ENCODE measurements at places on chromosomes 6 and 20.

DNA sequence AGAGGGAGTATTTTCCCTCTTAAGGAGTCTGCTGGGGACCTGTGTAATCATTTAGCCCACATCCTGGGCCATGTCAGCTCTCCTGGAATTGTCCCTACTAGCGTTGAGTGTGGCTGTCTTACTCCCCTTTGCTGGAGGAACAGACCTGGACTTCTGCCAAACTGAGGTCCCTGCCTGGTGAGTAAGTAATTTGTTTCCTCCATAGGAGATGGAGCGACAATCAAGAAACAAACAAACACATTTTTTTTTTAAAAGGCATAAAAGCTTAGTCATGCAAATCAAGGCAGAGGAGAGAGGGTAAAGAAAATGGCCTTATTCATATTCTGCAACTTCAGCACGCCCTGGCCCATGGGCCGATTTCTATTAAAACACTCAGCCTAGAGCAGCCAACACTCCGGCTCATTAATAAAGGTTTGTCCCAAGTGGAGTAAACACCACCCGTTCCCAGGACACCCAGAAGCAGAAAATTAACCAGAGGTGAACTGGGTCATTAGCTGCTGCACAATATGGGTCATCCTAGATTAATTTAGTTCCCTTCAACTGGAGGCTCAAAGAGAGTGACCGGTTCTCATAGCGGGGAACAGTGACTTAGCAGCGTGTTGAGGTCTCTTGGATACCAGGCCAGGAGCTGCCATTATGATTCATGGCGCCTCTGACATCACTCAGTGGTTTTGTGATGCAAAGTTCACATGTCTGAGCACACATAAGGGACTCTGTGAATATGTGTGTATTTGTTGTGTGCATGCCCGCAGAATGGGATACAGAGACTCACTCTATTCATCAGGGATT lies 165.0 kb upstream of the SULF2 start:
- DNase-seq = no peak

DNA sequence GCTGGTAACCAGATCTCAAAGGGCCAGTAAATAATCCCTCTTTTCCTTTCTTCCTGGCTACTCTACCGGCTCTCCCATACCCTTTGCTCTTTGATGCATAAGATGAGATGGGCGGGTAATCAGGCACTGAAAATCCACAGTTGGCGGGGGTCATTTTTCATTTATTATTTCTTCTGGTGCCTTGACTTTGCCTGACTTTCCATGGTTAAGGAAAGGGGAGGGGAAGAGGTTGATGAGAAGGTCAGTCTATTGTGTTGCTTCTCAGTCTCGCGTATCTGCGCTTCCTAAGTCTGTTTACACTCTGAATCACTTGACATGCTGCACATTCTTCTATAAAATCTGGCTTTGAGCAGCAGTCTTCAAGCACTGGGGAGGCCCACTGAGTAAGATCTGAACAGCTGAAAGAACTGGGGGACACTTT lies 121.1 kb upstream of the HDGFL1 start:
- DNase-seq = no peak

- DNase-seq = no peak
These were observed 268.9 kb upstream of the HSF2 start for GRCh38 chr6:122130518-122130917.

DNA sequence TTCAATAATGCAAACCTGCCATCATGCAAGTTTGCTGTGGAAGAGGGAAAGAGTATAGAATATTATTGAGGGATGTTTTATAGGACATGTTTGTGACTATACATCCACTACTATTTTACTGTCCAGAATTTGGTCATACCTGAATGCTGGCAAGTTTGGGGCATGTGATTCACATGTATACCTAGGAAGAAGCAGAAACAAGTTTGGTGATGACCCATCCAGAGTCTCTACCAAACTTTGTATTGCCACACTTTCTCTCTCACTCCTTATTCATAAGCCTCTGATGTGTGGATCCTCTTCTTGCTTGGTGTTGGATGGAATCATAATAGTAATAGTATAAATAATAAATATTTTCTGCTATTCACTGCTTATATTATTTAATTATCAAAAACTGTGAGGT lies 108.5 kb upstream of the FLRT3 start:
- no peak for DNase-seq

DNA sequence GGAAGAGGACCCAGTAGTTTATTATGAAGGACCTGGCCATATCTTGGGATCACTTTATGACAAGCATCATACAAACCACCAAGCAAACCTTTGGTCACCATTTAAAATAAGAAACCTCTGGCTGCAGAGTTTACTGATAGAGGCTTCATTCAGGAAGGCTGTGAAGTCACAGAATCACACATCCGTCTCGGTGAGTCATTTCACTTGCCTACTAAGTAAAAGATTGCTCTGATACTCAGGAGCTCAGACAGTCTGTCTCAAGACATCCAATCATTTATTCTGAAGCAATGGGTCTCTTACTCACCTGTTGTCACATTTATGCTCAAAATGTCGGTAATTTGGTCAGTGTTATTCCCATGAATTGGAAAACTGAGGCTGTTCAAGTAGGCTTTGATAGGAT lies 33.7 kb downstream of the ADGRF5 start:
- DNase-seq = no peak

GRCh38 chr6:37800703-37801604 lies 18.6 kb upstream of the ZFAND3 start:
- DNase-seq = no peak

- no peak for DNase-seq
These were observed 11.4 kb upstream of the PBOV1 start for GRCh38 chr6:138229663-138230179.

DNA sequence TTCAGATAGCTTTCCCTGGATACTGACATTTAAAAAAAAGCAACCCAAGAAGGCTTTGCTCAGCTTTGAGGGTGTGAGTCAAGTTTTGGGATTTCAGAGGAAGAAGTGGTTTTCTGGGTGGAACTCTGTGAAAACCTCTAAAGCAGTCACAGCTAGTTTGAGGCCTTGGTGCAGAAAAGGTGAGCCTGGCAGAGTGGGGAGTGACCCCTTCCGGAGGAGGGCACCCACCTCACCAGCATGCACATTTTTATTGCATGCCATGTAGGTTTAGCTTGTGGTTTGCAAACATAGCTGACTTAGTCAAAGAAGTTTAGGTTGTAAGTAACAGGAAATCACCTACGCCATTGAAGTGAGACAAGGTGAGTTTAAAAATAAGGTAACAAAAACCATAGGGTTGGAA lies 146.8 kb upstream of the PMEPA1 start:
- no peak for DNase-seq

DNA sequence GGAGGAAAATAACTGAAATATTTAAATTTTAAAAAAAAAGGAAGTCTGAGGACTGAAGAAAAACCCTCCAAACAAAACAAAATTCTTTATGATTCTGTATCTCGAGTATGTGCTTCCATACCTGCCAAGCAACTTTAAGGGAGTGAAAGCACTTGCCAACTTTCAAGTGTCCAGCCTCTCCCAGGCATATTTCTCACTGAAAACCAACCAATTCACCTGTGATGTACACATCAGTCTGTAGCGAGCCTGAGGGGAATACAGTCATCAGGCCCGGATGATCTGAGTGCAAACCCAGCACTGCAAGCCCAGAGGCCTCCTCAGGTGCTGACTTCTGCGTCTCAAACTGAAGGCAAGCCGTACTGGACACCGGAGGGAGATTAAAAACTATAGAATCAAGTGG lies 164.8 kb upstream of the NT5E start:
- no peak for DNase-seq

DNA sequence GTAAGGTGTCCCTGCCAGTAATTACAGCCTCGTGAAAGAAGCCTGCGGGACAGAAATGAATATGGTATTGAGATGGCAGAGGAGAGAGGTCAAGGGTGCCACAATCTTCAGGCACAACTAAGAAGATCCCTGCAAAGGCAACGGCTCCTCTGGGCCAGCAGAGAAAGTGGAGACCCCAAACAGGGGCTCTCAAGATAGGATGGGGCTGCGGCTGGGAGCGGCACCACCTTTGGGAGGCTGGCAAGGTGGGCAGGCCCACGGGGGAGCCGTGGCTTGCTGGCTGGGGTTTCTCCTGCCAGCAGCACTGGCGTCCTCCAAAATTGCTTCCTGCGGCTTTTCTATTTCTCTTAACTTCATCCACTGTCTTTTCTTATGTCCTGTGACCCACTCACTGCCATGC lies 183.6 kb upstream of the QKI start:
- DNase-seq = no peak

DNA sequence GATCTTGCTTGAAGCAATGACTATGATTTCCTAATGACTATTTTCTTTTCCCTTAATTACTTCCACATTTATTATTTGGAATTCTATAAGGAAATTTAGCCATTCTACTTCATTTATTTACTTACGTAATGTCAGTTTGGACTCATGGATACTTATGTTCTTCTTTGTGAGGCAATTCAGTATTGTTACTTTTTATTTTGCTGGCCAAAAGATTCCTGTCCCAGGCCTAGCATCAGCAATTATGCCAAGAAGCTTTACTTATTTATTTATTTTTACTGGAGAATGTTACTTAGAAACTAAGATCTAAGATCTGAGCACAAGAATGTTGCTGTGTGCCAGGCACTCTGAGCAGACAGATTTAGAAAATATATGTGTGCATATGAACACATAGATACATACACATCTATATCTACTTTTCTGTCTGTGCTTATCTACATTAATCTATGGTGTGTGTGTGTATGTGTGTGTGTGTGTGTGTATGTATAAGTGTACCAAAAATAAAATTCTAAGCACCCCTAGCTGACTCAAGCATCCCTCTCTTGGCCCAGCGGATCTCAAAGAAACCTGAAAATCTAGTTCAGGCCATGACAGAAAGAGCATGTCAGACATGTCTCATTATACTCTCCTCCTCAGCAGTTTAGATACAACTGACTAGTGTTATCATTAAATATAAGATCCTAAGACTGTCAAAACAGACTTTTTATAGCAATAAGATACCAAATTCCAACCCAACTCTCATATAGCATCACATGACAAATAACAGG lies 640.0 kb upstream of the GJE1 start:
- DNase-seq = no peak

- DNase-seq = no peak
These were observed 39.0 kb upstream of the CCDC28A start for GRCh38 chr6:138734585-138734984.

DNA sequence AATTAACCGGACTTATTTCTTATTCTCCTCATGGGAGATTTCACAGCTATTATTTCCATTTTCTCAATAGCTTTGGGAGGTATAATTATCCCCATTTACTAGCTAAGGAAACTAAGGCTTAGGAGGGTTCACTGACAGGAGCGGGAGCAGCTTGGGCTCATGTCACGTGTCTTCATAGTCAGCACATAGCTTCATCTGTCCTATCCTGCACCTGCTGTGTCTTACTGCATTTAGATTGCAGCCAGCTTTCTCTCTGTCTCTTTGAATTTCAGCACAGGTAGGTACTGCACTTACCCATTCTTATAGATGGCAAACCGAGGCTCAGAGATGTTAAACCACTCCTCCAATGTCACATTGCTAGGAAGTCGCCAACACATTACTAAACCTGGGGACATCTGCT lies 839.9 kb downstream of the MAFB start:
- DNase-seq = no peak

GRCh38 chr6:146028252-146028795 lies 538 bp upstream of the GRM1 start:
- no peak for DNase-seq

GRCh38 chr20:47365023-47365764 lies 8.7 kb upstream of the ZMYND8 start:
- DNase-seq = no peak

- DNase-seq = no peak
These were observed 30.2 kb downstream of the CHRNA4 start for GRCh38 chr20:63330940-63331339.

- no peak for DNase-seq
These were observed 72.7 kb downstream of the IGF2R start for GRCh38 chr6:160041608-160042007.

- no peak for DNase-seq
These were observed 542.1 kb upstream of the MAN1A1 start for GRCh38 chr6:119891644-119892043.

GRCh38 chr20:2402271-2402980 lies 21.7 kb downstream of the TGM6 start:
- DNase-seq = peak; percentile 0

DNA sequence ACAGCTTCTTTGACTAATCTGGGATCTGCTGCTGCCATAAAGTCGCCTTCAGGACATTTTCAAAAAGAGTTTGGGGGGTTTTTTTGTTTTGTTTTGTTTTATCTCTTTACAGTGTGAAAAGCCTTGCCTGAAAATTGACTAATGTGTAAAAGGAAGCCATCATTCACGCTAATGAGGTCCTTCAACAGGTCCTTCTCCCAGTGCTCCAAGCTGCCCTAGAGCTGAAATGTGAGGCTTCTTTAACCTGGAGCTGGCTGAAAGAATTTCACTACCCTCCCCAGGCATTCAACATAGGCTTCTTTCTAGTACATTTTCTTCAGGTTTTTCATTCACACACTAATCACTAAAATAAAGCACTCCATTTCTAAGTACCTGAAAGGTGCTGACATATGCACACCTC lies 145.1 kb upstream of the PRDM1 start:
- no peak for DNase-seq

DNA sequence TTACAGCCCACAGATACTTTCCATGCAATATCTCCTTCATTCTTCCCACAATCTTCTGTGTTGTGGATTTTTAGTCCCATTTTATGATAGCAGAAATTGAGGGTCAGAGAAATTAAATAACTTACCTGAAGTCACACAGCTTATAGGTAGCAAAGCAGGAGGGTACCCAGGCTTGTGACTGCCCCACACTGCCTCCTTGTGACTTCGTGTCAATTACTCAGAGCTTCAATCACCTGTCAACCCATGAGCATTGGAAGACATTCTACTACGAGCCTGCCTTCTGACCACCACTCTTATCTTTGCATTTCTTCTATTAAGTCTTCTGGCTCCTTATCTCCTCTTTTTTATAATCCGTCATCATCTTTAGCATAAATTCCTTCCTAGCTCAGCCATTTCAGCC lies 71.6 kb upstream of the NRSN1 start:
- no peak for DNase-seq

- DNase-seq = no peak
These were observed 12.4 kb downstream of the BANF2 start for GRCh38 chr20:17712201-17712600.

GRCh38 chr6:152094992-152095592 lies 287.6 kb downstream of the ESR1 start:
- peak; percentile 99 for DNase-seq

- no peak for DNase-seq
These were observed 145.1 kb downstream of the MRPL14 start for GRCh38 chr6:43982084-43982625.

GRCh38 chr6:4747588-4747987 lies 28.6 kb upstream of the CDYL start:
- no peak for DNase-seq

DNA sequence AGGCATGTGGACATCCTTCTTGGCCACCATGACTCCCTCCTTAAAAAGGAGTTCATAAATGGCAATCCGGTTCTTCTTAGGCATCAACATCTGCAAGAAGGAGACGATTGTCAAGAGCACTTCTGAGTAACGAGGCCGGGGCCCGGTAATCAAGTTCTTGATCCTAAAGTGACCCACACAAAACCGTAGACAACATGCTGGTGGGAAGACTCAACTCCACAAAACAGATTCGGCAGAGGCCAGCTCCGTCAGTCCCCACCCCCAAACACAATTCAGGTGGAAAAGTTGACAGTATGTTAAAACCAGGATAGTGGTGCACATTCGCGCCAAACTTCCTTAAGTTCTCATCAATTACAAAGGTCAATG lies 754 bp downstream of the RPS10 start:
- no peak for DNase-seq

GRCh38 chr6:43644940-43645612 lies at the start of gene RSPH9:
RSPH9 (plus strand) TSS chr6:43645036; CDS start chr6:43645099, 63 bp downstream.
- no peak for DNase-seq

Measured in BJ (cell line).